Gastrocnemius medialis (tissue), 4 donors: ENCODE measurements at places on chromosomes 2 and 18. TPM values are rescaled to one million over a fixed set of nuclear protein-coding genes. Genes with fewer than 3 reads are reported as not detected.

DNA sequence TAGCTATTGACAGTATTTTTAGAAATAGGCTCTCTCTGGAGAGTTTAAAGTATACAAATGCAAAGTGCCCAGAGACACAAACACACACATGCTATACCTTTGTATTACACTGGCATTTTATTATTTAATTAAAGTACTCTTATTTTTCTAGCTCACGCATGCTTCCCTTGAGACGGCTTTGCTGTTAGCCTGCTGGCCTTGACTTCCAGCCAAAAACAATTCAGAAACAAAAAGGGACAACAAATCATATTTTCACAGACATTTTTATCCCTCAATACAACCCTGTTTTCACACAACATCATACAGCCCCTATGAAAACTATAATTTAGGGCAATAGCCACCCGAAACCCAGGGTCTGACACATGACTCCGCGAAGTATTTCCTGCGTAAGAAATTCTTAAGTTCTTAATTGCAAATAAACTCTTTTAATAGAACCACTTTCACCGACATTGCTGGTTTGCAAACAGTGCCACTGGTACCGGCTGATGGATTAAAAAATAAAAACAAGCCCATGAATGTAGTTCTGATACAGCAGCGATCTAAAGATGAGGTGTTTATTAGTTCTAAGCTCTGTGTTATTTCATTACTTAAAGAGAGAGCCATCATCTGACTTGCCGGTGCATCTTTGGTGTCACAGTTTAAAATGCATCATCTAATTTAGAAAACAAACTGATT is 185.1 kb downstream of the TCF4 start:
- peak overlapping the region; percentile 80 for H3K27ac ChIP-seq
- no peaks in the 10 kb centered on the region for H3K27me3 ChIP-seq
- peak overlapping the region; percentile 50 for H3K4me3 ChIP-seq
- H3K4me1 ChIP-seq = peaks cover 96% of the 10 kb centered on the region

GRCh38 chr2:231124838-231125568 is at the start of gene HTR2B:
HTR2B (minus strand) TSS chr2:231125042; CDS start chr2:231123764, 1,278 bp downstream.
- H3K27me3 ChIP-seq = no peaks in the 10 kb centered on the region
- no peak within 1 kb of the TSS for H3K4me3 ChIP-seq
- H3K36me3 ChIP-seq = no peaks in the 10 kb centered on the region
- H3K4me1 ChIP-seq = no peaks in the 10 kb centered on the region
- no peak within 1 kb of the TSS for H3K27ac ChIP-seq

Gene BMP10
- not detected for total RNA-seq

GRCh38 chr2:57429831-57430230 is 616.8 kb upstream of the VRK2 start:
- no peaks in the 10 kb centered on the region for H3K27me3 ChIP-seq
- no peaks in the 10 kb centered on the region for H3K36me3 ChIP-seq
- no peaks in the 10 kb centered on the region for H3K4me1 ChIP-seq
- no peak overlapping the region for H3K27ac ChIP-seq

Gene PSTPIP2
- total RNA-seq = 11.6 TPM

GRCh38 chr18:74785632-74786031 is 188.0 kb downstream of the ZNF407 start:
- no peak overlapping the region for H3K27ac ChIP-seq
- no peak for DNase-seq
- H3K4me3 ChIP-seq = no peak overlapping the region
- H3K36me3 ChIP-seq = no peaks in the 10 kb centered on the region

DNA sequence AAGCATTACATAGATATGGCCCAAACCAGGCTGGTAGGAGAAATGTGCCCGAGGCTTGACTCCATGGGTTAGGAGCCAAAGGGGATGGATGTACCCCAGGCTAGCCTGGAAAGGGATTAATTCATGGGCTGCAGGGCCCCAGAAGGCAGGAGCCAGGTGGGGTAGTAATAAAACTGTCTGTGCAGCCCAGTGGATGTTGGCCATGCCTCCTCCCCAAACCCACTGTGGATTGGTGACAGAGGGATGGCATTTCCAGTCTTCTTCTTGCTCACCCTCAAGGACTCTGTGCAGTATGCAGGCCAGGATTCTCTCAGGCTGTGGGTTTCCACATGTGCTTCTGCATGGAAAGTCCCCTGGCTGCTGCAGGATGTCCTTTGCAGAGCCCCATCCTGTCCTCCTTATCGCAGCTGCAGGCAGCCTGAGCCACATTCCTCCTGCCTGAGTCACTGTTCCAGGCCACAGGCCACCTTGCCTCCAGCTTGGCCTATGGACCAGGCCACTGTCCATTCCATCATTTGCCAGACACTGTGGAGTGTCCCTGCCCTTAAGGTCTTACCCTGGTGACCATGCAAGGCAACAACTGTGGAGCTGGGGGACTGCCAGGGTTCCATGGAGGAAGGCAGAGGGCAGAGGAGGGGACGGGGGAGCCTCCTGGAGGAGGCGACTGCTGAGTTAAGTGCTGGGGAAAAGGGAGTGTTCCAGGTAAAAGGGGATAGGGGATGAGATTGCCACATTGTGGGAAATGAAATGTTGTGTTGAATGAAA is 38.9 kb downstream of the INO80C start:
- H3K4me1 ChIP-seq = peaks cover 3% of the 10 kb centered on the region
- no peaks in the 10 kb centered on the region for H3K27me3 ChIP-seq
- H3K4me3 ChIP-seq = no peak overlapping the region
- no peaks in the 10 kb centered on the region for H3K36me3 ChIP-seq
- peak overlapping the region; percentile 32 for H3K27ac ChIP-seq
- no peak for DNase-seq

Gene DTNA
- 38.6 TPM for total RNA-seq
